ENCODE measurements at places on chromosomes 11 and 22. TPM values are rescaled to one million over a fixed set of nuclear protein-coding genes. Genes with fewer than 3 reads are reported as not detected.
A peak's percentile ranks its signal among the peaks of the same experiment; 100 is the strongest.

DNA sequence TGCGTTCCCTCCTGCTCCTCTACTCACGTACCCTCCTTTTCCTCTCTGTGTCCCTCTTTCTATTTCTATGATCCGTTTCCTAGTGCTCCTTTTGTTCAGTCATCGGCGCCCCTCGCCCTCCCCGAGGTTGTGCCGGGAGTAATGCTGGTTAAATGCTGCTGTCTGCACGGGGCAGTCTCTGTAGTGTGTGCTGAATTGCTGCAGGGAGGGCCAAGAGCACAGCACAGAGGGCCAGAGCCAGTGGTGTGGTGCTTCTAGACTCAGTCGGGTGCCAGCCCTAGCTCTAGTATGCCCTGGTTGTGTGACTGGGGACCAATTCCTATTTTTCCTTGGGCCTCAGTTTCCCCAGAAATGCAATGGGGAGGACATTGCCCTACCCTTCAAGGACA lies 98.3 kb downstream of the PKNOX2 start:
- DNase-seq: peak; percentile 68

DNA sequence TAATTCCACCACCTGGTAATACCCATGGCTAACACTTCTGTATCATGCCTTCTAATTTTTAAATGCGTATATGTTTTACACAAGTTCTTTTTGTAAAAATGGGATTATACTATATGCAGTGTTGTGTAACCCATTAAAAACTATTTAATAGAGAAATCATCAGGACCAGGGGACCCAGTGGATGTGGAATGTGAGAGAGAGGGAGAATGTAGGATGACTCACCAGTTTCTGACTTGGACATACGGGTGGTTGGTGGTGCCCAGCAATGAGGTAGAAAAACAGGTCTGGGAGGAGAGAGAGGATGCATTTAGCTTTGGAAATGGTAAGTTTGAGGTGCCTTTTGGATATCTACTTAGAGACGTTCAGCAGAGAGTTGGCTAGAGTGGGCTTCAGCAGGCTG lies 112.0 kb upstream of the TBCEL start:
- DNase-seq: no peak

GRCh38 chr11:65254724-65255123 lies 7.0 kb upstream of the POLA2 start:
- DNase-seq: no peak

DNA sequence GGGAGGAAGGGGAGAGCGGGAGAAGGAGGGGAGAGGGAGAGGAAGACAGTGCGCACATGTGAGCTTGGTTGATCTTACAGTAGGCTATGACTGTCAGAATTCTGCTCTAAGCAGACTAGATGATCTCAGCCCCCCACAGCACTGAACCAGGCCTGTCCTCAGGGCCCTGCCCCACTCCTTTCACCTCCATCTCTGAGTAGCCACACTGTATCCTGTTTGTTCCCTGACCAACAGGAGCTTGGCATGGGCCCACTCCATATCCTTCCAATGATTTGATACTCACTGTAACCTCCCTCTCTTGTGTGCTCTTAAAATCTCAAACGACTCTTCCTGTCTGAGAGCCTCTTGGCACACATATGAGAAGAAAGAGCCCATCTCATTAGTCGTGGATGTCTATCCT lies 86.1 kb upstream of the PARVA start:
- no peak for DNase-seq

DNA sequence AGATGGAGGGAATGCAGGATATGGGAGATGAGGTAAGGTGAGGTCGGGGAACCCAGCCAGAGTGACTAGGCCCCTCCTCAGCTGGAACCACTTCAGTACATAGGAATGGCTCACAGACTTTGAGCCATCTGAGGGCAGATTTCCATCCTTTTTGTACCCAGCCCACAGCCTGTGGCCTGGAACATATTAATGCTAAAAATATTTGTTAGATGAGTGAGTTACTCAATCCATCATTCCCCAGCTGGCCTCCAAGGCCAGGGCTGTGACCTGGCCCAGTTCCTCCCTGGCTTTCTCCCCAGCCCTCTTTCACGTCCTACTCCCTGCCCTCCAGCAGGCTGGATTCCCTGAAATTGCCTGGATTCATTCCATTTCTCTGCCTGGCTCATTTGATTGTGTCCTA lies 57.2 kb upstream of the PRDM11 start:
- no peak for DNase-seq

DNA sequence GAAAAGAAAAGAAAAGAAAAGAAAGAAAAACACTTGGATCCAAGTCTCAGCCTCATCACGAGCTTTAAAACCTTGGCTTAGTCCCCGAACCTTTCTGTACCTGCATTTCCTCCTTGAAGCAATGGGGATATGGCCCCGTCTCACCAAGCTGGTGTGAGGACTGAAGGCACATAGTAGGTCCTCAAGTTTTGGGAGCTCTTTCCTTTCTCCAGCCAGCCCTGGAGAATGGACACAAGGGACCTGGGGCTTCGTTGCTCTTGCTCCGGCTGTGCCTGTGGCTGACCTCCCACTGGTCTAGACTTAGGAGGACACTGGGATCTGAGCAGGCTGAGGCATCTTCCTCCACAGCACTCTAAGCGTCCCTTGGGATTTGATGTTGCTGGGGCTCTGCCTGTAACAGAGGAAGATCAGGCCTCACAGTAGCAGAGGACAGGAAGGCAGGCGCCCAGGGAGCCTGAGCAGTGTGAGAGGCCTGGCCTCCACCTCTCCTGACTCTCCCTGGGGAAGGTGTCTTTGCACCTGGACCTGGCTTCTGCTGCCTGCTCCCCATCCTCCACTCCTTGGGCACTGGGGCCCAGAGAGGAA lies 32.8 kb downstream of the KCNC1 start:
- no peak for DNase-seq

The ADORA2A gene
- total RNA-seq: 9.6 TPM

The CHADL gene
- total RNA-seq: 23.2 TPM

The OR4A16 gene
- not detected for total RNA-seq
